ENCODE measurements at places on chromosomes 3 and 15. TPM values are rescaled to one million over a fixed set of nuclear protein-coding genes. Genes with fewer than 3 reads are reported as not detected.

Gene SERPINI2
- polyA plus RNA-seq, result not detected

Gene ESYT3
- polyA plus RNA-seq, result 0.01 TPM

Gene FYCO1
- 17.9 TPM for polyA plus RNA-seq

Gene CD86
- polyA plus RNA-seq, result not detected

Gene ARGFX
- not detected for polyA plus RNA-seq

Gene CD200R1
- not detected for polyA plus RNA-seq

Gene GRK7
- polyA plus RNA-seq, result not detected

Gene GNAT1
- polyA plus RNA-seq, result not detected

Gene VIPR1
- polyA plus RNA-seq, result not detected

Gene TGFBR2
- 155 TPM for polyA plus RNA-seq

Gene MSL2
- polyA plus RNA-seq, result 9.1 TPM

Gene PLA2G4E
- polyA plus RNA-seq, result not detected

Gene WWTR1
- polyA plus RNA-seq, result 161 TPM

Gene MUC4
- not detected for polyA plus RNA-seq

Gene DUOXA2
- polyA plus RNA-seq, result not detected

Gene ZIC4
- polyA plus RNA-seq, result not detected

Gene TRPM1
- polyA plus RNA-seq, result not detected

Gene STAB1
- not detected for polyA plus RNA-seq

Gene WDR53
- polyA plus RNA-seq, result 6.2 TPM

Gene KLHL6
- not detected for polyA plus RNA-seq

Gene SLC2A2
- not detected for polyA plus RNA-seq

Gene HYKK
- polyA plus RNA-seq, result 3.6 TPM

Gene CMTM7
- 17.3 TPM for polyA plus RNA-seq

Gene TMA7
- polyA plus RNA-seq, result 316 TPM

All from AG04450 (cell line).